H1 (cell line): ENCODE measurements at places on chromosomes 16 and 17. TPM values are rescaled to one million over a fixed set of nuclear protein-coding genes. Genes with fewer than 3 reads are reported as not detected.

GRCh38 chr17:78474614-78475146 is 96.2 kb downstream of the PGS1 start:
- no peak for DNase-seq

DNA sequence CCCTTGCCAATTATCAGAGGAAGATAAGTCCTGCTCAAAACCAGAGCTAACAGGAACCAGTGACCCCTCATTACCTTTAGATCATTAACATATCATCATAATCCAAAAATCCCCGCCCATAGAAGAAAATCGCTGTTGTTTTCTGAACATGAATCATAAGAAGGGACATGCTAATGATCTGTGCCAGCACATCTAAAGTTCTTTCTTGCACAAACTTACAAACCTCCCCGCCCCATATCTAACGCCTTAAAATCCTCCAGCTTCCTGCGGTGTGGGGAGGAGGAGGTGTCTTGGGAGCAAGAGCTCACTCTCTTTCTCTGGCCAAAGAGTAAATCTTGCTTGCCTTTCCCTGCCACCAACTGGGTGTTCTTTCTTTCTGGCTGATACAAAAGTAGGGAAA is 78.3 kb downstream of the IRX3 start:
- no peak for DNase-seq

DNA sequence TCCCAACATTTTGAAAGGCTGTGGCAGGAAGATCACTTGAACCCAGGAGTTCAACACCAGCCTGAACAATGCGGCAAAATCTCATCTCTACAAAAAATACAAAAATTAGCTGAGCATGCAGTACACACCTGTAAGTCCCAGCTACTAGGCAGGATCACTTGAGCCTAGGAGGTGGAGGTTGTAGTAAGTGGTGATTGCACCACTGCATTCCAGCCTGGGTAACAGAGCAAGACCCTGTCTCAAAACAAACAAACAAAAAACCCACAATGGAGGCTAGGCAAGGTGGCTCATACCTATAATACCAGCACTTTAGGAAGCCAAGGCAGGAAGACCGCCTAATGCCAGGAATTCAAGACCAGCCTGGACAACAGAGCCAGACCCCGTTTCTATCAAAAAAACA is 12.0 kb downstream of the APPBP2 start:
- peak; percentile 8 for DNase-seq

DNA sequence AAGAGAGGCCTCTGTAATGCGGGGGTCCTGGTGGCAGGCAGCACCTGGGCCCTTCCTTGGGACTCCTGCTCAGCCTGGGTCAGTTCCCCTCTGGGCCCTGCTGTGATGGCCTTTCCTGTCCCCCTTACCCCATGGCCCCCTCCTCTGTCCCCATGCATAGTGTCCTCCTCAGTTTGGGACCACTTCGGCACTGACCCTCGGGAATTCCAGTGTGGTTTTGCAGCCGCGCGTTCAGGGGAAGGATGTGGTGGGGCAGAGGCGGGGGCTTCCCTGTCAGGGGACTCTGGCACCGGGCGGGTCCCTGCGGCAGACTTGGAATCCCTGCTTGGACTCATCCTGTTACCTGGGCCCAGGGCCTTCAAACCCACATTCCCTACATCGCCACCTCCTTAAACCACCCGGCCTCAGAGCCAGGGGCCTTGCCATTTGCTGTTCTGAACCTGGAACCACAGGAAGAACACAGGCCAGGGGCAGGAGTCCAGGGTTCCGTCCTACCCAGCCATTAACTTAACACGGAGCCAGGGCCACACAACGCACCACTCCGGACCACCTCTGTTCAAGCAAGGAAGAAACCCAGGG is 31.4 kb upstream of the EIF1 start:
- DNase-seq = no peak

DNA sequence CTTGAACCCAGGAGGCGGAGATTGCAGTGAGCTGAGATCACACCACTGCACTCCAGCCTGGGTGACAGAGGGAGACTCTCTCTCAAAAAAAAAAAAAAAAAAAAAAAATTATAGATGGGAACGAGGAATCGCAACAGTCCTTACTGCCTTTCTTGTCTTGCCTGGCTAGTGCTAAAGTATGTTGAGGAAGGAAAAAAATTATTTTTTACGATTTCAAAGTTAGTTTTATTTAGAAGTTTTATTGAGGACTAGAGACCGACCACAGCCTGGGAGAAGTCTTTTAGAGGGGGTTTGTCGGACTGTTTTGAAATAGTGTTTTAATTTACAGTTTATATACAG is 15.8 kb upstream of the DNAH17 start:
- no peak for DNase-seq

DNA sequence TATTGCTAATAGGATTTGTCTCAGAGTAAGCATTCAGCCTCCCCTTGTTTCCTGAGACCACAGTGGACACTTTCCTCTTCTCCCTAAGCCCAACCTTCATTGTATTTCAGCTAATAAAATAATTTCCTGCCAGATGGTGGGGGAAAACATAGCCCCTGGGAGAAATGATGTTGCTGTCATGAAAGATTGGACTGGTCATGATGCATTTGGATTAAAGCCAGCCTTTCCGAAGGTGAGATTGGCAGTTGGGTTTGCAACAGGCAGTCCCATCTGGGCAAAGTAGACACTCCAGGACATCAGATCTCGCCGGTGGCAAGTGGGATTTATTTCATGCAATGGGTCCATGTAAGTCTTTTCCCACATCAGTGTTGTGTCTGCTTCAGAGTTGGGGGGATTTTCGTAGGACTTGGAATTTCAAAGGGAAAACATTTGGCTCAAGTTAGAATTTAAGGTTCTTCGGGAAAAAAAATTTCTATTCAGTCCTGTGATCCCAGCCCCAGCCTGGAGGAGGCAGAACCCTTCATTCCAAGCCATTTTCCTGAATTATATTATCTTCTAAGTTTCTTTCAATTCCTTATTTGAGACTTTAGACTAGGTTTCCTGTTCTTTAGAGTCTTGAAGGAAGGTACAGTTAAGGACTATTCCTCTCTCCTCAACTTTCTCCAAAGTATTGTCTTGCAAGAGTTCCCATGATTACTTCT is 391.7 kb downstream of the XYLT1 start:
- no peak for DNase-seq

- DNase-seq = no peak
These were observed 28.8 kb downstream of the RNF43 start for GRCh38 chr17:58388302-58389190.

DNA sequence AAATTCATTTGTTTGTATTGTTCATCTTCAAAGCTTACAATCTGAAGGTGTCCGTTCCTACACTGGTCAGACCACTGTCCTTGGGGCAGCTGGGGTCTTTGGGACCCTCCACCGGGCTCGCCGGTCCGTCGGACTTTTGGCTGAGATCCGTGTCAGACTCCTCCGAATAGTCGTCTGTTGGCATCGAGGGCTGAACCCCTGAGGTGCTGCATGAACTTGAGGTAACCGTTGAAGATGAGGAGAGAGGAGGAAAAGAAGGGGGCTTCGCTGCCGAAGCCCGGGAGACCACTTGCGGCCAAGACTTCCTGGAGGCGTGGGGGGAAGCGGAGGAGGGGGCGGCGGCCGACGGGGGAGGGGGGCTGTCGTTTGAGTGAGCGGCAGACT is 260.8 kb downstream of the ZFHX3 start:
- peak; percentile 50 for DNase-seq

GRCh38 chr17:16973760-16974540 is 2.0 kb upstream of the TNFRSF13B start:
- DNase-seq = peak; percentile 23

- no peak for DNase-seq
These were observed 68.5 kb upstream of the ATP2A3 start for GRCh38 chr17:4032738-4033137.

DNA sequence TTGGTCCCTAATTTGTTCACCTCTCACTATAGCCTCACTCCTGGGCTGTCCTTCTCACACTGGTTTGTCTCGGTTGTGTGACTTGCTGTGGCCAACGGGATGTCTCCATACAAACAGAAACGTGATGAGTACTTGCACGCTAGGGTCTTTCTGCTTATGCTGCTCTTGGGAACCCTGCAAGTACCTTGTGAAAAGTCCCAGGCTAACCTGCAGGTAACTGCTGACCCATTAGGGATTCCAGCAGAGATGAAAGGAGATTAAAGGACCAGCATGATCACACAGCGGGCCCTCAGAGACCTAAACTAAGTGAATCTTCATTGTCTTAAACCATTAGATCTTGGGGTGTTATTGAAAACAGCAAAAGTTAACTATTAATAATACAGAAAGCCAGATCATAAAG is 562.8 kb upstream of the GOT2 start:
- DNase-seq = no peak

DNA sequence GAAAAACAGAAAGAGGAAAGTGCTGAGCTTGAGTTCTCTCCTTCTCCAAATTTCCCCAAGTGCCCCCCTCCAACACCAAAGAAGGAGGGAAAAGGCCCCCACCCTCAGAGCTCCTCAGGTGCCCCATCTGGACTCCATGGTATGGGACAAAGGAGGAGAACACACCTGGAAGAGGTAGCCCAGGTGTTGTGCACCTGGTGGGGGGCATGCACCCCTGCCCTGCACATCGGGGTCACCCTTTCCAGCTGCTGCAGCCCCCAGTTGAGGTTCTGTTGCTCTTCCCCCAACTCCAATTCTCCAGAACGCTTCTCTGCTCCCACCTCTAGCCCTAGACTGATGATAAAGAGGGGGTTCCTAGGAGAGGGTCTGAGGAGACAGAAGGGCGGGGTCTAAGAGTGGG is 3.0 kb upstream of the COL1A1 start:
- no peak for DNase-seq

DNA sequence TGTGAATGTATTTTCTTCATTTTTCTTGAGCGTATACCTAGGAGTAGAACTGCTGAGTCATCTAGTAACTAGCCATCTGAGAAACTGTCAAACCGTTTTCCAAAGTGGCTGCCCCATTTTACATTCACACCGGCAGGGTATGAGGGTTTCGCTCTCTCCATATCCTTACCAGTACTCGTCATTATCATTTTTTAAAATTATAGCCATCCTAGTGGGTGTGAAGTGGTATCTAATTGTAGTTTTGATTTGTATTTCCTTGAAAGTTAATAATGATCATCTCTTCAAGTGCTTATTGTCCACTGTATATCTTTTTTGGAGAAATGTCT is 6.0 kb downstream of the RNF157 start:
- peak; percentile 17 for DNase-seq

DNA sequence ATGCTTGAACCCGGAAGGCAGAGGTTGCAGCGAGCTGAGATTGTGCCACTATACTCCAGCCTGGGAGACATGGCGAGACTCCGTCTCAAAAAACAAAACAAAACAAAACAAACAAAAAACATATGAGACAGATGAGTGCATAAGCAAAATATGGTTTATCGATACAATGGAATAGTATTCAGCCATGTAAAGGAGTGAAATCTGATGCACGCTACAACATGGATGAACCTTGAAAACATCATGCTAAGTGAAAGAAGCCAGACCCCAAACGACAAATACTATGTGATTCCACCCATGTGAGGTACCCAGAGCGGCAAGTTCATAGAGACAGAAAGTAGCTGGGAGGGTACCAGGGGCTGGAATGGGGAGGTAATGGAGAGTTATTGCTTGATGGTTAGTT is 6.8 kb downstream of the PLCD3 start:
- DNase-seq = no peak

GRCh38 chr17:13031718-13032350 is 14.0 kb upstream of the ELAC2 start:
- DNase-seq = peak; percentile 66

GRCh38 chr16:78405040-78405439 is 305.6 kb downstream of the WWOX start:
- no peak for DNase-seq

- no peak for DNase-seq
These were observed 7.9 kb downstream of the STAC2 start for GRCh38 chr17:39217734-39218369.

DNA sequence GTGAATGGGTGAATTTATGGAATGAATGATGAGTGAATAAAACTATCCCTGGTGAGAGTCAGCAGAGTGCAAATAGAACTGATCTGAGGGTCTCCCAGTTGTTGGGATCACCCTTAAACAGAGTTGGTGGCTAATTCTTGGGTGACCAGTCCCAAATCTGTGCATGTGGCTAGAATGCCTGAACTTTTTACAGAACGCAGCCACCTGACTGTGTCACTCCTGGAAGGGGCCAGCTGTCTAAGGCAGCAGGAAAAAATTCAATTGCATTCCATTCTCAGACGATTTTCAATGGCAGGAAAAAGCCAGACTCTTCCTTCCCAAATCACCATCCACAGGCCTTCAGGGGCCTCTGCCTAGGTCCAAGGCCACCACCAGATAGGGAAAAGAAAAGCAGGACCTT is 43.5 kb downstream of the BEAN1 start:
- no peak for DNase-seq

GRCh38 chr17:33056399-33057146 is 64.9 kb downstream of the SPACA3 start:
- no peak for DNase-seq

GRCh38 chr16:69087161-69087581 is 18.3 kb upstream of the HAS3 start:
- DNase-seq = no peak

DNA sequence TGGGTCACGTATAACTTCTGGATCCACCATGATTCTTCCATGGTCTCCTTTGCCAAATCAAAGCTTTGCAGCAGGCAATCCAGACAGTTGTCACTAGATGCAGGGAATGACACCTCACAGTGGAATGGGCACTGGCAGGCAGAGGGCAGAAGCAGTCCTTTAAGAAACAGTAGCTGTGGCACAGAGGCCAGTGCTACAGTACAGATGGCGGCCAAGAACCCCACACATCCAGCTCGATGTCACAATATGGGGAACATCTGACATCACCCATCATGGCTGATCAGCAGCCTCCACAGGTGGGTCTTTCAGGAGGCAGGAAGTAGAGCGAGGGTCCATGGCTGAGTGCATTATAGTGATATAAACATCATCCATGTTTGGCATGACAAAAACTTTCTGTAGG is 18.8 kb upstream of the ERN1 start:
- no peak for DNase-seq

- DNase-seq = no peak
These were observed 19.5 kb downstream of the TNFRSF13B start for GRCh38 chr17:16952401-16952800.

- DNase-seq = no peak
These were observed 42.4 kb downstream of the RPA1 start for GRCh38 chr17:1872254-1872653.

DNA sequence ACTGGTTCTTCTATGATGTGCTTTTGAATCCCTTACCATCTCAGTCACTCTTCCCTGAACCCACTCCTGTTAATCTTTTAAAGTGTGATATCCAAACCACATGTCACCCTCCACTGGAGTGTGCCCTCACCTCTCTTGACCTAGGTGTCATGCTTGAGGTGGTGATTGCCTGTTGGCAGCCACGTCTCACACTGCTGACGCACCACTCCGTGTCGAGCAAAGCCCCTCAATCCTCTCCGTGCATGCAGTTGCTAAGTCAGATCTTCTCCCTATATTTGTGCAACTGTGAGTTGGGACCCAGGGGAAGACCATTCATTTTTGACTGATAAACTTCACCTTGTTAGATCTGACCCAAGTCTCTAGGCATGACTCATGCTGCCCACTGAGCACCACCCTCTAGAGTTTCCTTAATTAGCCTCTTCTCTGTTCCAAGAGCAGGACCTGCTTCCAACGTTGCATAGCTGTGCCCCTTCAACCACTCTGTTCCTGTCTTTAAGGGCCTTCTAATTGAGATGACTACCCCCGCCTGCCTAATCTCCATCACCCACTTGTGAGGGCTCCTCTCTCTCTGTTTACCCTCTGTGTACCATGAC is 2.7 kb downstream of the MYH13 start:
- DNase-seq = no peak

Gene NDUFAB1
- total RNA-seq = 135 and 145 TPM in 2 replicates

Gene MYH13
- total RNA-seq = not detected in 2 replicates

Gene SLC38A8
- not detected in 2 replicates for total RNA-seq

Gene METTL2A
- 40.5 and 45.1 TPM in 2 replicates for total RNA-seq

Gene IGF2BP1
- 487 and 513 TPM in 2 replicates for total RNA-seq
